Mesothelial cell of epicardium (in vitro differentiated cells): ENCODE measurements at places on chromosomes 2 and 18. TPM values are rescaled to one million over a fixed set of nuclear protein-coding genes. Genes with fewer than 3 reads are reported as not detected.

GRCh38 chr2:150166313-150167051 lies 321.0 kb downstream of the RND3 start:
- DNase-seq, result no peak

FSHR gene
- not detected in 3 replicates for total RNA-seq

NEUROD1 gene
- total RNA-seq, result not detected in 3 replicates

ASIC4 gene
- total RNA-seq, result 0.98 to 1.4 TPM (median 1.1 TPM) in 3 replicates

DNA sequence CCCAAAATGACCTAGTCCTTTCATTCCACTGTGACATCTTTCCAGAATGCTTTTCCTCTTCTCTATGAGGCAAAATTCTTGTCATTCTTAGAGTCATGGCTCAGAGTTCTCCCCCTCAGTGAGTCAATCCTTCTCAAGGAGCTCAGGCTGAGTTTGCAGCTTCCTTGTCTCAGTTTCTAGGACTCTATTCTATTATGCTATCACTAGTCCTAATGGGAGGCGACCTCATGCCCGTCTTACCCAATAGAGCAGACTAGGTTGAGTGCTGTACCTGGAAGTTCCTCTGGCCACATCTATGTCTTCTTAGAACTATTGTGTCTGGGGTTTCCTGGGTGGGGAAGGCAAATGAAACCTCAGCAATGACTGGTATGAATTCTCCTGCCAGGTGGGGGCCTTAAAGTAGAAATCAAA lies 51.5 kb downstream of the HAUS1 start:
- no peak for DNase-seq

DNA sequence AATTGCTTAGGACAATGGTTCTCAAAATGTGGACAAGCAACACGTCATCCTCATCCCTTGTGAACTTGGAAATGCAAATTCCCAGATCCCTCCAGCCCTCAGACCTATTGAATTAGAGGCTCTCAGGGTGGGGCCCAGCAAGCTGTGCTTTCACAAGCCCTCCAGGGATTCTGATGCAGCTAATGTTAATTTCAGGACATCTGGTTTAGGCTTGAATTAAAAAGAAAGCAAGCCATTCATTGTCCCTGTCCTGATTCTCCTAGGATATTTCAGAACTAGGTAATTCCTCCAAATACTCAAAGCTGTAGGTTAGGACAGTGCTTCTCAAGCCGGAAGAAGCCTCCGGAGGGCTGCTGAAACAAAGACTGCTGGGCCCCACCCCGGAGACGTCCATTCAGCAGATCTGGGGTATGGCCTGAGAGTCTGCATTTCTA lies 26.0 kb upstream of the GLI2 start:
- no peak for DNase-seq

MPV17 gene
- total RNA-seq, result 65.8 to 70.0 TPM (median 68.3 TPM) in 3 replicates

DNA sequence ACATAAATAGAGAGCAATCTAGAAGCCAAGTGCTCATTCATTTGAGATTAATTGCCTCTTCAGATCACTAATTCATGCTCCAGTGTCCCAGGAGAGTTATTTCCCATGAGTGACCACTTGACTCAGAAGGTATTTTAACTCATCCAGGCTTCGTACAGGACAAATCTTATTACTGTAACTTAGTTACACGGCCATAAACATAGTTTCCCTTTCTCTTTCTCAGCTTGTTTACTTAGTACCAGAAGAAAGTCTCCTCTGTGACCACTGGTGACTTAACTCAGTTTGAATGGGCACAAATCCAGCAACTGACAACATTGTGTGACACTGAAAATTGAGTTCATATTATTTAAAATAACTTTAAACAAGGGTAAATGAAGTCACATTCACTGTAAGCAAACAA lies 25.3 kb downstream of the MMADHC start:
- no peak for DNase-seq

- no peak for DNase-seq
These were observed 437.4 kb downstream of the PIK3C3 start for GRCh38 chr18:42392416-42392815.

ATP6V1B1 gene
- 0.44 to 0.66 TPM in 2 of 3 replicates, not detected in the other for total RNA-seq

- no peak for DNase-seq
These were observed 65.6 kb upstream of the TXNDC2 start for GRCh38 chr18:9820127-9820526.

DNA sequence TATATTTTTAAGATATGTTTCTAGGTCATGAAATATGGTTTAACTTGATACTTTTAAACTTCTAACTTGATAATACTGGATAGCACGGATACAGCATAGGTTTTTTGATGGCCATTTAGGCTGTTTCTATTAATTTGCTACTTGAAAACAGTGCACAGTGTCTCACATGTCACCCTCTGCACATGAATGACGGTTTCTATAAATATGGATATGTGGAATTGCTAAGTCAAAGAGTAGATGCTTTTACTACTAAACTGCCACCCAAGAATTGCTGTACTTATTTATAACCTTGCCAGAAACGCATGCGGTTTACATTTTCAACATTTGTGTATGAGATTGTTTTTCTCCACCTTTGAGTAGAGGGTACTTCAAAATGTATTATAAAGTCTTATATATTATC lies 174.6 kb upstream of the LYPD1 start:
- no peak for DNase-seq

LIMS4 gene
- 0.82 to 1.8 TPM (median 1.2 TPM) in 3 replicates for total RNA-seq

GRCh38 chr18:56789004-56789888 lies 138.1 kb downstream of the WDR7 start:
- no peak for DNase-seq

OR6B2 gene
- total RNA-seq, result not detected in 3 replicates

- no peak for DNase-seq
These were observed 111.7 kb upstream of the ZEB2 start for GRCh38 chr2:144631636-144632035.

MYCN gene
- total RNA-seq, result 69.1 to 79.4 TPM (median 72.5 TPM) in 3 replicates

GRCh38 chr2:31666878-31667277 lies 86.1 kb upstream of the SRD5A2 start:
- no peak for DNase-seq

DNA sequence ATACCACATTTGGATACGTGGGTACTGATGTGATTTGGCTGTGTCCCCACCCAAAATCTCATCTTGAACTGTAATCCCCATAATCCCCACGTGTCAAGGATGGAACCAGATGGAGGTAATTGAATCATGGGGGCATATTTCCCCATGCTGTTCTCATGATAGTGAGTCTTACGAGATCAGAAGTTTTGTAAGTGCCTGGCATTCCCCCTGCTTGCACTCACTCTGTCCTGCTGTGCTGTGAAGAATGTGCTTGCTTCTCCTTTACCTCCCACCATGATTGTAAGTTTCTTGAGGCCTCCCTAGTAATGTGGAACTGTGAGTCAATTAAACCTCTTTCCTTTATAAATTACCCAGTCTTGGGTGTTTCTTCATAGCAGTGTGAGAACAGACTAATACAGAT lies 70.3 kb downstream of the CHST9 start:
- no peak for DNase-seq

GRCh38 chr2:209473930-209474419 lies 50.1 kb downstream of the MAP2 start:
- DNase-seq, result no peak

DNA sequence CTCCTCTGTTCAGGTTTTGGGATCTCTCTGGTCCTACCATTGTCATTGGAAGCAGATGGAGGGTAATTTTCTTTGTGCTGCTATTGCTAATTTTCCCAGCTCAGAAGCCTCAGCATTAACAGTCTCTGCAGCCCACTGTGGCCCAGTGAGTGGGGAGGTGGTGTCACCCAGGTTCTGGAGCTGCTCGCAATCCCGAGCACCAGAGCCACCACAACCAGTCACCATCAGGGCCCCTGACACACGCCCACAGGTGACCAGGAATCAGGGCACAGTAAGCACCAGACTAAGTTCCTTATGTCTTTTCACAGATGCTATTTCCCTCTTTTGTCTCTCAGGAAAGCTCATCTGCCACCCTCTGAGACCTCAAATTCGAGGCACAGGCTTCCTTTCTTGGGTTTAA lies 87.9 kb downstream of the SEPTIN10 start:
- DNase-seq, result no peak

MRO gene
- total RNA-seq, result 0.18 to 0.40 TPM (median 0.29 TPM) in 3 replicates
